ENCODE measurements at places on chromosomes 3 and 15. TPM values are rescaled to one million over a fixed set of nuclear protein-coding genes. Genes with fewer than 3 reads are reported as not detected.

Gene SOX14
- total RNA-seq, result not detected

Gene HDC
- total RNA-seq, result 0.12 TPM

Gene SEC62
- total RNA-seq, result 144 TPM

Gene LRRN1
- not detected for total RNA-seq

Gene CYP1A1
- total RNA-seq, result 1.8 TPM

Gene P2RY13
- total RNA-seq, result not detected

Gene PRSS50
- not detected for total RNA-seq

Measured in A549 treated with Hydrocortisone at 1 μM for 4 hours (cell line).